ENCODE measurements at places on chromosomes 11 and 22.

DNA sequence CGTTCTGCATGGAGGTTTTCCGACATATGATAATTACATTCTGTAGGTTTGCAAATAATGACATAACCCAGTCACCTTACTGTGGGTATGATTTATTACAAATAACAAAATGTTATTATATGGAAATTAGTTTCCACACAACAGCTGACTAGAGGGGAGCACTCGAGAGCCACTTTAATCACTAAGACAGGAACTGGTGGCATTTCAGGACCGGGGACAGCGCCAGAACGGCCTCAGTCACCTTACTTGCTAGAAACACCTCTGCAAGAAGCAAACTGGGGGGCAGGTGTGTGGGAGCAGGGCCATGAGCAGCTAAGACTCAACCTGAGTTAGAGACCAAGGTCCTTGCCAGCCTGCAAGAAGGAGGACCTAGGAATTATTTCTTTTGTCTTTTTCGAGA is 199.9 kb downstream of the DSCAML1 start:
- DNase-seq, result no peak

DNA sequence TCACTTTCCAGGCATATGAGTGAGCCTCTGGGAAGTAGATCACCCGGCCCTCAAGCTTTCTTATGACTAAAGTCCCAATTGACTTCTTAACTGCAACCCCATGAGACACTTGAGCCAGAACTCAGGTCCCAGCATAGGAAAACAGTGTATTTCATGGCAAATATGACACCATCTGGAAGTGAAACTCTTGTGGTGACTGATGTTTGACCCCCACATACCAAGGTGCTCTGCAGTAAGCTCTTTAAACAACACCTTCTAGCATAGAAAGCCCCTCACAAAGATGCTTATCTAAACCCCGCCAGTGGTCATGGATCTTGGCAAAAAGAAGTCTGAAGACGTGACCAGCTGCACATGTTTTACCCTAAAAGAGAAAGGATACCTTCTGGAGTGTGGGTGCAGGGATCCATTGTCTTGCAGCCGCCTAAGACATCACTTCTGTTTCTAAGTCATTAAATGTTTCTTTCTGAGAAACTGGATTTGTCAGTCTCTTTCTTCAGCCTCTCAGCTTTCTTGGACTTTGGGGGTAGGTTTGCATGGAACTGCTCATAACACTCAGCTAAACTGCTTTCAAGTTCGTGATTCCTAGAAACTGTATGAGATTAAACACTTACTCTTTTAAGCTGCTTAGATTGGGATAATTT is 7.4 kb upstream of the PELI3 start:
- no peak for DNase-seq

DNA sequence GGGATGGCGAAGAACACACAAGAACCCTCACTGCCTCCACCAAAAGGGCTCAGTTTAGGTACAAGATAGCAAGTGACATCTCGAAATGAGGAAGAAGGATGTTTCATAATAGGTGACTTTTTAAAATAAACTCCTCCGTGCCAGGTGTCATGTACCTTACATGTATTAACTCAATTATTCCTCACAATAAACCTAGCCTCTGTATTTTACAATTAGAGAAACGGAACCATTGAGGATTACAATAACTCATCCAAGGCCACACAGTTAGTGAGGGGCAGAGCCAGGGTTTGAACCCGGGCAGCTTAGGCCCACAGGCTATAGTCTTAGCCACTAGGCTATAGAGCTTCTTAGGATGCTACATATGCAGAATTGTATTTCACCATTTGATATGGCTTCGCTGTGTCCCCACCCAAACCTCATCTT is 965 bp upstream of the PAMR1 start:
- DNase-seq, result no peak

DNA sequence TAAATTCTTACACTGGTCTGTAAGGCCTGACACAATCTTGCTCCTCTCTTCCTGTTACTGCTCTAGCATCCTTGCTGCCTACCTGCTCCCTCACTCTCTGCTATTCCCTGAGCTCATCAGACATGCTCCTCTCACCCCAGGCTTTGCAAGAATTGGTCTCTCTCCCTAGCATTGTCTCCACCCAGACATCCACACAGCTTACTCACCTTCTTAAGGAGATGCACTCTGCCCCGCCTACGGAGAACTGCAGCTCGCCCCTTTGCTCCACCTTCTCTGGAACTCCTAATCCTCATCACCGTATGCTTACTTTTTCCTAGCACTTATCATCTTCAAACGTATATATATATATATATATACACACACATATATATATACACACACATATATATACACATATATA is 23.3 kb upstream of the TMPRSS5 start:
- no peak for DNase-seq

DNA sequence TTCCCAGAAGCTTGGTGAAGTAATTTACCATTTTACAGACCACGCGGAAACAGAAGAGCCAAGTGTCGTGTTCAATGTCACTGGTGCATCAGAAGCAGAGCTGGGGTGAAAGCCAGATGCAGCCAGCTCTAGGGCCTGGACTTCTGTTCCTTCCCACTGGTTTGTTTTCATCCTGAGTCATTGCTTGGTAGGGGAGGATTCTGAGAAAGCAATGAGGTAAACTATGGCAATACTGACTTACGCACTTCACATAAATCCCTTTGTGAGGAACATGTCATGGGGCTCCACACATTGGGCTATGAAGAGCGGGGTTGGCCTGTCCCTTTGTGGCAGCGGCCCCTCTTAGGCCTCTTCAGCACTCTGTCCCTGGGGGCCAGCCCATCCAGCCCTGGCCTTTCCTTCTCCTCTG is 52.4 kb upstream of the RBFOX2 start:
- no peak for DNase-seq

- no peak for DNase-seq
Measured at GRCh38 chr22:21003782-21004181, 1.9 kb upstream of the THAP7 start.

GRCh38 chr22:39078329-39078728 is 1.3 kb downstream of the APOBEC3G start:
- DNase-seq, result no peak

DNA sequence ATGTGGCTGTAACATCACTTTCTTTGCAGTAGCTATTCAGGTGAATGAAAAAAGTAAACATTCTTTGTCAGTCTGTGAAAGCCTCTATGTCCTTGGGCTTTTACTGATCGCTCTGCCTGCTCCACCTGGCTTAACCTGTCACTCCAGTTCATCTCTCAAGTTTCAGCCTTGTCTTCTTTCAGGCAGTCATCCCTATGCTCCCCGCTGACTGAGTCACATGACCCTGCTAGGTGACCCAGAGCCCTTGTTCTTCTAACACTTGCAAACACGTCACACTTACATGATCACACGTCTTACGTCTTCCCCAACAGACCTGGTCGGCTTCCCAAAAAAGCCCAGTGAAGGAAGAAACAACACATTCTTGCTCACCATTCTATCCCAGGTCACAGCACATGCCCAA is 499.3 kb upstream of the TENM4 start:
- DNase-seq, result no peak

DNA sequence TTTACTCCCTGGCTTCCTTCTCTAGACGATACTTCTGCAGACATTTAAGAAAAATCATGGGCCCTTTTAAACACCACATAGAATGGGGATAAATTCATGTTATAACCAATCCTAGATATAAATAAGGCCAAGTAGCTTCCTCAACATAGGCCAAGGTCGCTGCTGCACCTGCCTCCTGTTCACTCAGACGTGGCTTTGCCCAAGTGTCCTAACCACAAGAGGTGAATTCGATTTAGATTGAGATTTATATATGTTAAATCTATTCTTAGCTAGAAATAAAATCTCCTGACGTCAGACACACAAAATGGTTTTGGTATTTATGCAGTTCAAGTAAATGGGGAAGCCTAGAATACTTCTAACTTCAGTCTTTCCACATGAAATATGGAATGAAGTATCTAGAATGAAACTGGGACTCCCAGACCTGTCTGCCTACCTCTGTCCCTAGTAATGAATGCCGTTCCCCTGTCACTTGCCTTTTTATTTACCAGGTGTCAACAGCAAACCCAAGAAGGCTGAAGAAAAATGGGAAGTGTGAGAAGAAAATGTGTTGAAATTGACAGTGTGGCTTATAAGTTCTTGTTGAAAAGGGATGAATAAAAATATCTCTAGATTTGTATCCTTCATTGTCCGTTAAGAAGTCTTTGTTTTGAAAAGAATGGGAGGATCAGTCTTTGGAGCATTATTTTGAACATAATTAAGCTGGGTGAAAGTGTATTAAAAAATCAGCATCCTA is 131.8 kb downstream of the HIPK3 start:
- no peak for DNase-seq

- DNase-seq, result no peak
Measured at GRCh38 chr22:27748751-27749191, 52.8 kb downstream of the MN1 start.

- no peak for DNase-seq
Measured at GRCh38 chr22:42187646-42188045, 57.0 kb upstream of the CYP2D6 start.

- no peak for DNase-seq
Measured at GRCh38 chr11:34886609-34887008, 29.6 kb downstream of the APIP start.

- no peak for DNase-seq
Measured at GRCh38 chr22:22487869-22488597, 20.5 kb downstream of the ZNF280B start.

DNA sequence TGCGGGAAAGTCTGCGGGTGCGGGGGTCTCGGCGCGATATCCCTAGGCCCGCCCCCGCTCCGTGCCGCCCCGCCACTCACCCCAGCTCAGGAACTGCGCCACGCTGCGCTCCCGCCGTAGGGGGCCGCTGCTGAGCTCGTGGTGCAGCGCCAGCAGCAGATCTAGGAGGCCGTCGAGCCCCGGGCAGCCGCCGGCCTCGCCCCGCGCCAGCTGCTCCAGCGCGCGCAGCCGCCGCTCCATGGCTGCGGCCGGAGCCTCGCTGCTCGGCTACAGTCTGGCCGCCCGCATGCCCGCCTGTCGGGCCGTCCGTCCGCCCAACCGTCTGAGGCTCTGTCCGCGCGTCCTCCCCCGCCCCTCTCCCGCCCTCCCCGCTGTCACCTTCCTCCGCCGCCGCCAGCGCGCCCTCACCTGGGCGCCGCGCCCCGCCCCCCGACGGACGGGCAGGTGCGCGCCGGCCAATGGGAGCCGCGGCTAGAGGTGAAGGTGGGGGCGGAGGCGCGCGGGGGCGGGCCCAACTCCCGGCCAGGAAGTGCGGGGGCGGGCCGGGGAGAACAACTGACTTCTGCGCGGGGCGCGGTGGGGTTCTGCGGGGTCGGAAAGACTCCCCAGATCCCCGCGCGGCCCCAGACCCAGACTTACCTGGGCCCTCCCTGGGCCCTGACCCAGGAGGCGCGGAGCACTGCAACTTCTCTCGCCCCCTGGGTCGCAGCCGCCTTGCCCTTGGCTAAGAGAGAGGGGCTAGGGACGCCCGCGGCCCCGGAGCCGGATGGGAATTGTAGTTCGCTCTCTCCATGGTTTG is at the start of gene CDC42BPG:
Gene CDC42BPG, minus strand, starts transcription at position 324 of the 799 bp plus-strand sequence. Its CDS starts 84 bp downstream, at position 240.
- peak; percentile 79 for DNase-seq

DNA sequence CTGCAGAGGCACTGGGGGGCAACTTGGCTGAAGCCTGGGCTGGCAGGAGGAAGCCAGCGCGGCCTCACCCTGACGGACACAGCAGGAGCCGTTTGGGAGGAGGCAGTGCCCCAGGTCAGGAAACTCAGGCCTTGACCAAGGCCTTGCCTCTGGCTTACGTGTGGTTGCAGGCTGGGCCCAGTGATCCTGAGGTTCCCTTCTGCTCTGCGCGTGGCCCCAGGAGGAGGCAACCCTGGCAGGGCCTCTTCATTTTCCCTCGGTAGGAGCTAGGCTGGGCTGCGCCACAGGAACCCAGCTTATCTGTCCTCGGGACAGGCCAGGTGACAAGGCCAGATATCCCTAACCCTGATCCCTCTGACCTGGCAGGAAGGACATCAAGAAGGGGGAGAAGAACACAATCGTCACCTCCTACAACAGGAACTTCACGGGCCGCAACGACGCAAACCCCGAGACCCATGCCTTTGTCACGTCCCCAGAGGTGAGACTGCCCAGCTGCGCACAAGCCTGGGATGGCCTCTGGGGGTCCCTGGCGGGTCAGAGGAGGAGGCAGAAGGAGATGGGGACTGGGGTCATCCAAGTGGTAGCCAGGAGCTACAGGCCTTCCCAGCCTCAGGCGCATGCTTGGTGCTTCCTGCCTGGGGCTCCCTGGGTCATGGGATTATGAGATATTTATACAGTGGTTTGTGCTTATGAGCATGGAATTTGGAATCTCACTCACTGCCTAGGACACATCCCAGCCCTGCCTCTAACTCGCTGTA is 20.6 kb downstream of the POLR3H start:
- DNase-seq, result no peak

DNA sequence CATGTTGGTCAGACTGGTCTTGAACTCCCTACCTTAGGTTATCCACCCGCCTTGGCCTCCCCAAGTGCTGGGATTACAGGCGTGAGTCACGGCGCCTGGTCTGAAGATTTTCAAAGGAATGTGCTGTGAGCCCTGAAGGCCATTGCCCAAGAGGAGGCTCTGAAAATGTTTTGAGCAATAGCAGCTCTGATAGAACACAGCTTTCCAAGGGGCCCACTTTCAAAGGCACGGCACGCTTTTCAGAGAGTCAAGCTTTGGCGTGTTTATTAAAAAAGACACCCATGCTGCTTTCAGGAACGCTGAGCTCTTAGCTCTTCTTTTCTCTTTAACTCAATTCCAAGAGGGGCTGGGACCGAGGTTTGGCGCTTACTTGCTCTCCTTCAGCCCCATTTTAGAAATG is 73.8 kb upstream of the CDON start:
- no peak for DNase-seq

DNA sequence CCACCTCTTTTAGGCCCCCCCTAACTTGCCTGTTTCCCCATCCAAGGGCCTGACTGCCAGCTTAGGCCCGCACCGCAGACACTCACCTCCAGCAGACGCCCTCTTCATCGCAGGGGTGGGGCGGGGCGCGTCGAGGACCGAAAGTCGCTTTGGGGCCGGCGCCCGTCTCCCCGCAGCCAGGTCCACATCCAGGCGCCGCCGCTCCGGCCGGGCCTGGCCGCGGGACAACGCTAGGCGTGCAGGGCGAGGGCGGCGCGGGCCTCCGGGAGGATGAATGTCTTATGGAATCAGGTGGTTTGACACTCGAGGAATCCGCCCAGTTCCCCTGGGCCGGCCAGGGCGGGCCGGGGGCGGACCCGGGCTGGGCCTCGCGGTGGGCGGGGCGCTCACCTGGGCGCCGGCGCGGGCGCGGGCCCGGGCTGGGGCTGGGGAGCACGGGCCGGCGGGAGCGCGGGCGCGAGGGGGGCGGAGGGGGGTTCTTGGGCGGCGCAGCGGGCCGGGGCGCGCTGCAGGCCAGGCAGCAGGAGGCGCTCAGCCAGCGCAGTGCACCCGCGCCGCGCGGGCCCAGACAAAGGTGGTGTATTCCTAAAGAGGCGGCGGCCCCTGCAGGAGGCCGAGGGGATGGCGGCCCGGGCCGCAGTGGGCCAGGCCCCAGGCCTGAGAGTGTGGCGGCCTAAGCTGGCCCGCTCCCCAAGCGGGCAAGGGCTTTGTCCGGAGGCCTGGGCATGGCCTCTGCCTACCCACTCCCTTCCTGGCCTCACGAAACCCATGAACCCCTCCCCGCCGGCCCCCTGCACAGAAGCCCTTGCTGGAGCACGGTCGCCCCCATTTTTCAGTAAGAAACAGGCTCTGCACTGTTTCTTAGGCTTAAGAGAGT is 177.6 kb downstream of the IGLL1 start:
- DNase-seq, result peak; percentile 61

- DNase-seq, result no peak
Measured at GRCh38 chr11:35337136-35337913, 82.0 kb downstream of the SLC1A2 start.

- no peak for DNase-seq
Measured at GRCh38 chr11:95884376-95884775, 39.5 kb downstream of the MTMR2 start.
